ENCODE measurements at places on chromosomes 4 and X. TPM values are rescaled to one million over a fixed set of nuclear protein-coding genes. Genes with fewer than 3 reads are reported as not detected.

GRCh38 chrX:130857207-130857606 is 45.8 kb downstream of the ENOX2 start:
- H3K27ac ChIP-seq: no peak overlapping the region
- H3K4me1 ChIP-seq: no peaks in the 10 kb centered on the region
- DNase-seq: no peak
- H3K36me3 ChIP-seq: no peaks in the 10 kb centered on the region
- H3K4me3 ChIP-seq: no peak overlapping the region

DNA sequence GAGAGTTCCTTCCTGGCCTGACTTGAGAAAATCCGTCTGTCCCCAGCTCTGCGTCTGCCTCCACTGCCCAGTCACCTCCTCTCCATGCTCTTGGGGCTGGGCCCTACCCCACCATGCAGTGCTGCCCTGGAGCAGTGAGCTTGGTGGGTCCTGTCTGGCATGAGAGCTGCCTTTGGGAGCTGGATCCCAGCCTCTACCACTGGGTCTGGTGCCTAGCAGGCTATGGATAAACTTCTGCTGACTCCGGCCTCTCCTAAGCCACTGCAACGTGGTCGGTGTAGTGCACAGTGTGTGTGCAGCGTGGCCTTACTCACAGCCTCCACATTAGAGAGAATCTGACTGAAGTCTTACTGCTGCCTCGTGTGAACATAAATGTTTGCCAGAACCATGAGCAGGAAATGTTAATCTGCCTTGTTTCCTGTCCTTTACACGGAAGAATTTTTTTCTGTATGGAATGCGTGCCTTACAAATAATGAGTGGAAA is 47.6 kb downstream of the HTT start:
- no peak for DNase-seq
- H3K36me3 ChIP-seq: peaks cover 40% of the 10 kb centered on the region
- no peak overlapping the region for H3K27ac ChIP-seq
- H3K4me1 ChIP-seq: no peaks in the 10 kb centered on the region

DNA sequence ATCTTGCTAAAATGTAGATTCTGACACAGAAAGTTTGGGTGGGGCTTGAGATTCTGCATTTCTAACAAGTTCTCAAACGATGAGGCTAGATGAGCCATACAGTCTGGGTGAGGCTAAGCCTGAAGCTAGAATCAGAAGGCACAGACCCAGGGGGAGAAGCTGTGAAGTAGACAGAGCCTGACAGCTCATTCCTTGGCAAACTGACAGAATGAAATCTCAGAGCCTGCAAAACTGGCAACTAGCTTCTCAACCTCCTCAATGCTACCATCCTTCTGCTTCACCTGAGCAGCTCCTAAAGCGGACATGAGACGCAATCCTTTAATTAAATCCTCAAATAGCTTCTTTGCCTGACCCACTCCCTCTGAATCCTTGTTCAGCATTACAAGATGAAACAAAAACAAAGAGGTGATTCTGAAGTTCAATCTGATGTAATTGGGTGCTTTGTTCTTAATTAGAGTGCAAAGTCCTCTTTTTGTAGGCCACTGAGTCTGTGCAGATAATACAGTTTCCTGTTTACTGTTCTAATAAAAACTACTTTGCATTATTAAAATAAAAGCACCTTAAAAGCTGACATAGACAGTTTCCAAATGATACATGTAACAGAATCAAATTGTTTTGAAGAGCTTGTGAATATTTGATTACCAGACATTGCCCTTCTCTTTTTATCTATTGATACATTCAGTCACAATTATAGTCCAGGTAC is 71.0 kb upstream of the BMP2K start:
- no peak overlapping the region for H3K27ac ChIP-seq
- H3K27me3 ChIP-seq: no peaks in the 10 kb centered on the region
- DNase-seq: no peak

- no peaks in the 10 kb centered on the region for H3K4me1 ChIP-seq
- DNase-seq: no peak
- H3K4me3 ChIP-seq: no peak overlapping the region
- H3K27me3 ChIP-seq: no peaks in the 10 kb centered on the region
- no peaks in the 10 kb centered on the region for H3K36me3 ChIP-seq
- H3K27ac ChIP-seq: no peak overlapping the region
Measured at GRCh38 chrX:153668423-153669173, 5.0 kb downstream of the PNCK start.

Gene KIF4A
- 0.24 TPM for total RNA-seq
